ENCODE measurements at places on chromosomes 1 and 21.

- no peak for DNase-seq
These were observed 7.9 kb upstream of the OPRD1 start for GRCh38 chr1:28804071-28804470.

DNA sequence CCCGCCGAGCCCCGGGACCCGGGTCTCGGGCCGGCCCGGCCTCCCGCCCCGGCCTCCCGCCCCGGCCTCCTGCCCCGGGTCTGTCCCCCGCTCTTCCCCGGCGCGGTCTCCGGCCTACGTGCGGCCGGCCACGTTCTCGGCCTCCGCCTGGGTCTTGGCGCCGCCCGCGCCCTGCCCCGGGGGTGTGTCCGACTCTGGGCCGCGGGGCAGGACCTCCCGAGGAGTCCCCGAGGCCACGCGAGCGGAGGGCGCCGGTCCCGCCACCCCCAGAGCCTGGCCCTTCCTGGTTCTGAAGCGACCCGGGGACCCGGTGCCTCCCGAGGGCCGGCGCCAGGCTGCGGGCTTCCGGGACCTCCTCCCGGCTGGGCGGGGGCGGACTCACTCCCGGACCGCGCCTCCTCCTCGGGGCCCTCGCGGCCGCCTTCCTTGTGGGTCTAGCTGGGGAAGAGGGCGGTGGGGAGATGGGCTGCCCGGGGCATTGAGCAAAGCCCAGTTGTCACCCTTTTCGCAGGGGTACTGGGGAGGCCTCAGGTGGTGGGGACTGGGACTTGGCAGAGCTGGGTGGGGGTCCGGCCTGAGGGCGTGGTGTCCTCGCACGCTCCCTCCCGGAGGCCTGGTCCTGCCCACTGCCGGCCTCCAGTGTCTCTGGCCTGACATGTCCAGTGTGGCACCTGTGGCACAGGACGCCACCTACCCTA lies 558 bp downstream of the PFKL start:
- DNase-seq: peak; percentile 63

DNA sequence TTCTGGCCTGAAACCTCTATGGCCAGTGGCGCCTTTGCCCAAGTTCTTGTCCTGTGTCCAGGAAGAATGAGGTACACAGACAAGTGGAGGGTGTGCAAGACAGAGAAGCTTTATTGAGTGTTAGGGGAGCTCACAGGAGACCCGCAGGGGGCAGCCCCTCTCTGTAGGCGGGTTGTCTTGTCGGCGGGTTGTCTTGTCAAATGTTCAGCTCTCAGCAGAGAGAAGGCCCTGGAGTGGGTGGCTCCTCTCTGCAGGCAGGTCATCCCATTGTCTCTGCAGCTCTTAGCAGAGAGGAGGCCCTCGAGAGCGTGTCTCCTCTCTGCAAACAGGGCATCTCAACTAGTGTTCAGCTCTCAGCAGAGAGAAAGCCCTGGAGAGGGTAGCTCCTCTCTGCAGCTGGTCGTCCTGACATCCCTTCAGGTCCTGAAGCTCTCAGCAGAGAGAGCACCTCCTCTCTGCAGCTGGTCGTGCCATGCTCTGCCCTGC lies 11.0 kb downstream of the COL6A2 start:
- no peak for DNase-seq

DNA sequence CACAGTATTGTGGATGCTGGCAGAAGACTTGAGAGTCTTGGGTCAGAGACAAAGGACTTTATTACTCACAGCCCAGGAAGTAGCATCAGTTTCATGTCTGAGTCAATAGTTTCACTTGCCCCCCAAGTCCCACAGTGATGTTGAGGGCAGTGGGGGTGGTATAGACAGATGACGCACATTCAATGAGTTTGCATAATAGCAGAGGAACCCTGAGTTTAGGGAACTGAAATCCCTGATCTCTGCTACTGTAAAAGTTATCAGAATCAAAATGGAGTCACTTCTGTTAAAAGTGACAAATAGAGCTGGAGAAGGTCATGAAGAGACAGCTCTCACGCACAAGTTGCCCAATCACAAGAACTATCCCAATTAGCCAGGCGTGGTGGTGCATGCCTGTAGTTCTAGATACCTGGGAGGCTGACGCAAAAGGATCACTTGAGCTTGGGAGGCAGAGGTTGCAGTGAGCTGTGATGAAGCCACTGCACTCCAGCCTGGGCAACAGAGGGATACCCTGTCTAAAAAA lies 11.5 kb upstream of the HCRTR1 start:
- peak; percentile 68 for DNase-seq

DNA sequence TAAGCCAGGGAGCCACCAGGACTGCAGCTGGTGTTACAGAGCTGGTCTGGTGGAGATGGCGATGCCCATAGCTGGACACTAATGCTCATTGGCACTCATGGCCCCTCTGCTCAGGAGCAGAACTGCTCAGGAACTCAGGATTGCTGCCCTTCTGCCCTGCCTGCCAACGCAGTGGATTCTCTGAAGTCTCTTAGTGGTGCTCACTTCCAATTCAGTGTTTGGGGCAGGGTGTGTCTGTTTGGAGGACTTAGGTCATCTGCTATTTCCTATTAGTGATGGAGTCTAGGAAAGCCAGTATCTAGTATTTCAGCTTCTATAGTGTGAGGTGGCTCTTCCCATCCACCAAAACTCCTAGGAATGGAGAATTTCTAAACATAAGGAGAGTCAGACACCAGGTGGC lies 29.1 kb downstream of the S100A10 start:
- DNase-seq: no peak

DNA sequence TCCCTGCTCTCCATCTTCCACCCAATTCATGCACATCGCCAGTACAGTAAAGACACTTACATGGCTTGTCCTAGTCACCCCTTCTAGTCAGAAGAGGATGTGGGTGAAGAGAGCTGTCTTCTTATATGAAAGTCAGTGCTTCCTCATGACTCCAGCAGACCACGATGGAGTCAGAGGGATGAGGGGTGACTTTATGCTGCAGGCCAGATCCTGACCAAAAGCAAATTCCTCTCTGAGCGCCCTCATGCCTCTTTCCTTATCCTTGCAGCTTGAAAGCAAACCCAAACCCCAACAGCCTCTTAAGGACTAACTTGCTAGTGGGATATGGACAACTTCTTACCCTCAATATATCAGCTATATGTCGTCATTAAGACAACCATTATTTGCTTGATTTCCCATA lies 348.2 kb upstream of the DUSP10 start:
- no peak for DNase-seq

- no peak for DNase-seq
These were observed 104.5 kb upstream of the TMEM51 start for GRCh38 chr1:15049067-15049466.

DNA sequence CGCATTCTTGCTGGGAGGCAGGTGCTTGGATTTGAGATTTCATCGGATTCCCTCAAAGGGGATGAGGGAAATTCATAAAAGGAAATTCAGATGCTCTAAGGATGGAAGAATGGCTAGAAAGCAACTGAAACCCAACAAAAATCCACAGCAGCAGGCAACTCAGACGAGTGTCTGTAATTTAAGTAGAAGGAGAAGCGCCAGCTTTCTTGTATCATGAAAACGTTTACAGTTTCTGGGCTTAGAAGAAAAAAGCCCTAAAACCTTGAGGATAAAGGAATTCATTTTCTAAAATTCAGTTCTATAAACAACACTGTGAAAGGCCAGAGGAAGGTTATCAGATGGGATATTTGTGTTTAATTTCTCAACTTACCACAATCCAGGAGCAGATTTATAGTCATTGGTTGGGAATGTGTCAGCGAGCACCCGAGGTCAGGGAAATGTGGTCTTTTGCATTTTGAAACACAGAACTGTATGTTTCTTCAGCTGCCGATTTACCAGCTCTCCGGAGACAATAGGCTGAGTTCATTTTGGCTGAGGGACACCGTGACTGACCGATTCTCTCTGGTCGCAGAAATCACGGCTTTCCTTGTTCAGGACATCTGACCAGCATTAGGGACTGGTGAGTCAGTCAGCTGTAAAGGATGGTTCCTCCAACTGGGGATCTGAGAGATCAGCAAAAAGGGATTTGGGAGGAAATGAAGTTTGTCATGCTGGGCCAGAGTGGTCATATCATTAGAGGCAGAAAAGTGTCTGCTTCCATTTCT lies 111.6 kb upstream of the ERRFI1 start:
- no peak for DNase-seq

GRCh38 chr1:184027826-184028695 lies 9.5 kb downstream of the COLGALT2 start:
- no peak for DNase-seq

GRCh38 chr1:214525535-214526019 lies 25.8 kb downstream of the PTPN14 start:
- DNase-seq: no peak

- DNase-seq: no peak
These were observed 24.0 kb upstream of the PADI6 start for GRCh38 chr1:17347769-17348592.

- DNase-seq: no peak
These were observed 35.7 kb downstream of the ETS2 start for GRCh38 chr21:38841472-38841871.

DNA sequence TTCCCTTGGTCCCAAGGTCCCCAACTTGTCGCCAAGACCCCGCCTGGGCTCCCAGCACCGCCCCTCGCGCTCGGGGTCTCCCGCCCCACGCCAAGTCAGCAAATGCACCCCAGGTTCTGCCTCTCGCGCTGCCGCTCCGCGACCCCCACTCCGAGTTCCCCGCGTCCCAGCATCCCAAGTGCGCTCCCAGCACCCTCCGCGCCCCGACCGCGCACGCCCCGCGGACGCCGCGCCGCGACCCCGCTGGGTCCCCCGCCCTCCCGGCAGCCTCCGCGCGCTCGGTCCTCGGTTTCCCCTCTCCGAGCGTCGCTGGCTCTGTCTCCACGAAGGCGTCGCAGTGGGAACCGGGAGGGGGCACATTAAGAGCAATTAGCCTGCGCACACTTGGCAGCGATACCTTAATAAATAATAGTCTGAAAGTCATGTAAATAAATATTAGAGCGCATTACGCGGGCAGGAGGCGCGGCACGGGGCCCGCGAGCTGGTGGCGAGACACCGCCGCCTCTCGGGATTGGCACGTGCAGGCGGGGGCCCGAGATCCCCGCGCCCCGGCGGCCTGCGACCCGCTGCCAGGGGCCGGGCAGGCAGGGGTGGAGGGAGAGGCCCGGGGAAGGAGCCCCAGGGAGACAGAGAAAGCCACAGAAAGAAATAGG lies 75.9 kb downstream of the VWA5B1 start:
- no peak for DNase-seq

DNA sequence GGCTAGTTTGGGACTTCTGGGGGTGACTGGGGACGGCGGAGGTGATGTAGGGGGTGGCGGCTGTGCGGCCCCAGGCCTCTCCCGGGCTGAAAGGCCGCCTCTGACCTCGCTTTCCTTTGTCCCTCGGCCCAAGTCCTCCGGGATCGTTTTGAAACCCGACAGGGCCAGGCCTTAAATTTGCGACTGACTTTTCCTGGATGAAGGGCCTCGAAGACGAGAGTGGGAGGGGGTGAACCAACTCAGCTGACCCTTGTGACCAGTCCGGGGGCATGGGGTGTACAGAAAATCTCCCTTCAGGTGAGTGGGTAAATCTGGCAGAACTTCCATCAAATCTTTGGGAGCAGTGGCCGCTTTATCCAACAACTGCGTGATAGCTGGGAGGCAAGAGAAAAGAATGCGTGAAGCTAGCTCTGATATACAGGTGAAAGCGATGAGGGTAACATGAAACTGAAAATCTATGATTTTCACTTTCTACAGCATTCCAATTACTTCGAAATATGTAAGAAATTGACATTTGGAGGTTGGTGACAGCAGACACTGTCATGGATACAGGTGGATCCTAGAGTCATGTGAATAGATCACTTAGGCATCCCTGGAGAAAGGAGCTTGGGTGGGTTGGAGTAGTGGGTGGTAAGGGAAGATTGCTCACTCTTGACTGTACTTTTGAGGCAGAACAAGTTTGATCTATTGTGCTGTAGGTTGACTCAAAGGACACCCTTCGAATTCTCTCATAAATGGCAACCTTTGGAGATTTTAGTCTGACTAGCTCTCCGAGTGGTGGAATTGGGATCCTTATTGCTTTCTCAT lies 885 bp downstream of the AHCYL1 start:
- DNase-seq: no peak

- DNase-seq: no peak
These were observed 1353.2 kb upstream of the ADGRL2 start for GRCh38 chr1:80447526-80447925.

- no peak for DNase-seq
These were observed 41.5 kb upstream of the MRPS6 start for GRCh38 chr21:34031835-34032370.

- no peak for DNase-seq
These were observed 7.2 kb downstream of the LAD1 start for GRCh38 chr1:201391651-201392511.

DNA sequence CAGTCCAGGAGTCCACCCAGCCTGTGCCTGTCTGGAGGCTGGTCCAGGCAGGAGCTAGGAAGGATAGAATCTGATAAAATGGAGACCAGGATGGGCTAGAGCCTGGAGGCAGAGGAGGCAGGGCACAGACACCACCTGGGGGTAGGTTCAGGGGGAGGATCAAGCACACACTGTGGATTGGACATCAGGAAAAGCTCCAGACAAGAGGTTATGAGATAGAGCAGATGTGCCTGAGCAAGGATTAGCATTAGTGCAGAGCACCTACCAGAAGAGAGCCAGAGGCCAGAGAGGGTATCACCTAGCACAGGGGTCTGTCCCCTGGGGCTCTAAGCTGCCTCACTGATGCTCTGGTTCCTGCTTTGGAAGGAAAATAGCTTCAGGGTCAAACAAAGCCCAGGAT lies 216.7 kb upstream of the ZC3H12A start:
- DNase-seq: no peak

- no peak for DNase-seq
These were observed 111.7 kb upstream of the LBR start for GRCh38 chr1:225539575-225539974.

All from GM18507 (cell line).